ENCODE measurements at places on chromosomes 3 and 15.

GRCh38 chr3:175493301-175493700, 634.2 kb downstream of the NAALADL2 start:
- DNase-seq: no peak

- no peak for DNase-seq
Measured at GRCh38 chr3:139202226-139202958, 141.4 kb upstream of the MRPS22 start.

DNA sequence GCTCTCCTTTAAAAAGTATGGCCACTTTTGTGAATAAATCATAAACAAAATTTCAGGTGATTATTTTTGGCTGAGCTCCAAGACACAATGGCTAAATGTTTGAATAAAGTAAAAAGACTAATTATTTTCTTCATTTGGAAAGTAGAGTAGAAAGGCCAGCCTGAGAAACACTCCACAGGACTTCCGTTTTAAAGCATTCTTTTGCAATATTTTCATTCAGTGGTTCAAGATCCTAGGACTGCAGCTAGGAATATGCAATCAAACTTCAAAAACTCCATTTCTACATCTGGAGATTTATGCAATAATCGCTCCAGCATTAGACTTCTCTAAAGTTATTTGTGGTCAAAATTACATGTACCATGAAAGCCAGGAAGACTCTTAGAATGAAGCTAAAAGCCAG, 62.8 kb downstream of the MECOM start:
- no peak for DNase-seq

DNA sequence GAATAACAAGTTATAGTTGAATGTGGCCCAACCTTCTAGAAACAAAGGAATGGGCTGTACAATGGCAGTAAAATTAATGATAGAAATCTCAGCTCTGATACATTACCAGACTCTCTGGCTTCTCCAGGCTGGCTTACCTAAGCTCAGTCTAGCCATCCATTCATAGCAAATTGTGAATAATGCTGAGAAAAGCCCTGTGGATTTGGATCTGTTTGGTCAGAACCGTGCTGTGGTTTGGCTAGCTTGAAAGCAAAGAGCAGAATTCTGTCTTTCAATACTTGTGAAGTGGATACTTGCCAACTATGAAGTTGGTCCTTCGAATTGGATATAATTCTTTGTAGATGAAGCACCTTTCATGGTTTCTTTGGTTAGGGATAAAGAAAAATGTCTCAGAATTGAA, 199.1 kb downstream of the EPHA3 start:
- DNase-seq: no peak

GRCh38 chr3:157871838-157872460, 234.3 kb downstream of the SHOX2 start:
- no peak for DNase-seq

- no peak for DNase-seq
Measured at GRCh38 chr3:159947220-159947619, 41.4 kb upstream of the IL12A start.

- no peak for DNase-seq
Measured at GRCh38 chr15:75065467-75065850, 42.1 kb downstream of the PPCDC start.

DNA sequence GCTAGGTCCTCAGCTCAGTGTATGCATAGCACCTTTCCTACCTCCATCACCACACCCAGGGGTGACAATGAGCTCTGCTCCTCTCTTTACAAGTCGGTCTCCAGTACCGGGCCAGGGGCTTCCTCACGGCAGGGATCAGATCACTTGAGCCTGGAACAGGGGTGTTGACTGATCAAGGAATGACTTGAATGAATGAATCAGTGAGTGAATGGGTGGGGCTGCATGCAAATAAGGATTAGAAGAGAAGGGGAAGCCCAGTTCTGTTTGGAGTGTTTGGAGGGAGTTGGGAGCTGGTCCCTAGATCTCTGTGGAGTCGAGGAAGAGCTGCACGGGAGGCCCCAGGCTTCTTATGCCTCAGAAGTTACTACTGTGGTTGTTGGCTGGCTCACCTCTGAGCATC, 87.0 kb downstream of the TMEM266 start:
- DNase-seq: no peak

GRCh38 chr15:63877713-63878271, 44.0 kb upstream of the HERC1 start:
- no peak for DNase-seq

GRCh38 chr15:71443538-71443937, 328.3 kb downstream of the THSD4 start:
- DNase-seq: no peak
